CD4-positive, alpha-beta T cell treated with Interleukin-15 for 1 hour (primary cell): ENCODE measurements at places on chromosomes 7 and 10.

DNA sequence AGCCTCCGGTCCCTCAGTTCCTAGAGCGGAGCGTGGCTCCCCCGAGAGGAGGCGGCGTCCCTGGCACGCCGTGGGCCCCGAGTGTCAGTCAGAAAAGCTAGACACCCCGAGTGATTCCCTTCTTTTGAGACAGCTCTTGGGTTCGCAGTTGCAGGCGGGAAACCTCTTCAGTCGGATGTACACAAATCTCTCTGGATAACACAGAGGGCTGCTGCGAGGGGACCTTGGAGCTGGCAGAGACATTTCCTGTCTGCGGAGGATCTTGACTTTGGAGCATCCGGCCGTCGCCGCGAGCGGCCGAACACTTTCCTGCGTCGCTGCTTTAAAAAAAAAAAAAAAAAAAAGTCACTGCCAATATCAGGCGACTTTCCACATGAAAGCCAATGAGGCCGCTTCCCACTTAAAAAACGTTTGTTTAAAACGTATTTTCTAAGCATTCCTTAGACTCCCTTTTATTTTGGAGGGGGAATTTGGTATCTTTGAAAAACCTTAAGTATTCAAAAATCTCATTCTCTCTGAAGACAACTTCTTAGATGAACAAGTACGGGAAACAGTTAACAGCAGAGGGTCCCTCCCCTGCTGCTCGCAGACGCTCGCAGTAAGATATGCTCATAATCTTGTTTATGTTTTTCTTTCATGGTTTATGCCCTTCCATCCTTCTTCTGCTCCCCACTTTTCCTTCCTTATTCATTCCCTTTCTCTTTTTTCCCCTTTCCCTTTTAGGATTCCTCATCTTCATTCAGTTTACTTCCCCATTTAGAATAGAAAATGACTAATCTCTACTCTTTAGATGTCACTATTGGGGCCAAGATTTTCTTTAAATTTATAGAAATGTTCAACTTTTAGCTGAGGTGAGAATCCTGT lies 10.0 kb downstream of the HHEX start:
- no peak for DNase-seq

GRCh38 chr7:104352736-104353135 lies 24.3 kb downstream of the LHFPL3 start:
- DNase-seq = no peak

GRCh38 chr10:114027951-114028350 lies 15.7 kb upstream of the ADRB1 start:
- DNase-seq = no peak

DNA sequence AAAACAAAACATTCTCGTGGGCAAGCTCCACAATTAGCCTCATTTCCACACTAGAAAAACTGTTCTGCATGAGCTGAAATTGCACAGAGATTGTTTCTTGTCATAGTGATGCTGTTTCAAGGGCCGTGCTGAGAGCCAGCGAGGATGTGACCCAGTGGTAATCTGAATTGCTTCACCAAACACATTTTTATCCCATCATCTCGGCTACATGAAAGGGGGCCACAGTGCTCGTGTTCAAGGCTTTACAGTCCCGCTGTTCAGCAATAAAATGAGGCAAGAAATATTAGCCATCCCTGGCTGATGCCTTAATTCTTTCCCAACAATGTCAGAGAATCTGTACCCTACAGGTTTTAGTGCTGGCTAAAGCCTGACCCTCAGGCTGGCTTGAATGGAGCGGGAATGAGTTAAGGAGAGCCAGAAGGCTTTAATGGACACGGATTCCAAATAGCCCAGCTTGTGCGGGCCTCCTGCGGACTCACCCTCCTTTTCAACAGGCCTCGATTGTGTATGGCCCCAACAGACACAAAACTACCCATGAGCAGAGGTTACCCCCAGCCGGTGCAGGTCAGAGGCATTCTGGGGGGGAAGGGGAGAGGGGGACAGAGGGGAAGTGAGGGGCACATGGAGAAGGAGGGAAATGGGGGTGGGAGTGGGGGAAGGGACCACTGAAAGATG lies 2.0 kb upstream of the GDF10 start:
- DNase-seq = no peak

GRCh38 chr10:76961841-76962240 lies 675.8 kb downstream of the KCNMA1 start:
- no peak for DNase-seq

DNA sequence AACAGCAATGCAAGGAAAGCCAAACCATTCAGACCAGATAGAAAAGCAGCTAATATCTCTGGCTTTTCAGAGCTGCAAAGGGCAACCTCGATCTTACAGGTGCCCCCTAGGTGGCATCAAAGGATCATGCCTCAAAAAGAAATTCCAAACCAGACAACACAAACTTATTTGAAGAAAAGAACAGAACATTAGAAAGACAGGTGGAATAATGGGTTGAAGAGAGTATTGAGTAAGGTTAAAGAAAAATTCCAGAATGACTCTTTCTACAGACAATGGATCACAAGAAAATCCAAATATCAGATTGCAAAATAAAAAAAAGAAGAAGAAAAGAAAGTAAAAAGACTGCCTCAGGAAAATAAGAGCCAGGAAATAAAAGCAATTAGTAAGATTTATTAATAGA lies 213.7 kb downstream of the ELMO1 start:
- no peak for DNase-seq

DNA sequence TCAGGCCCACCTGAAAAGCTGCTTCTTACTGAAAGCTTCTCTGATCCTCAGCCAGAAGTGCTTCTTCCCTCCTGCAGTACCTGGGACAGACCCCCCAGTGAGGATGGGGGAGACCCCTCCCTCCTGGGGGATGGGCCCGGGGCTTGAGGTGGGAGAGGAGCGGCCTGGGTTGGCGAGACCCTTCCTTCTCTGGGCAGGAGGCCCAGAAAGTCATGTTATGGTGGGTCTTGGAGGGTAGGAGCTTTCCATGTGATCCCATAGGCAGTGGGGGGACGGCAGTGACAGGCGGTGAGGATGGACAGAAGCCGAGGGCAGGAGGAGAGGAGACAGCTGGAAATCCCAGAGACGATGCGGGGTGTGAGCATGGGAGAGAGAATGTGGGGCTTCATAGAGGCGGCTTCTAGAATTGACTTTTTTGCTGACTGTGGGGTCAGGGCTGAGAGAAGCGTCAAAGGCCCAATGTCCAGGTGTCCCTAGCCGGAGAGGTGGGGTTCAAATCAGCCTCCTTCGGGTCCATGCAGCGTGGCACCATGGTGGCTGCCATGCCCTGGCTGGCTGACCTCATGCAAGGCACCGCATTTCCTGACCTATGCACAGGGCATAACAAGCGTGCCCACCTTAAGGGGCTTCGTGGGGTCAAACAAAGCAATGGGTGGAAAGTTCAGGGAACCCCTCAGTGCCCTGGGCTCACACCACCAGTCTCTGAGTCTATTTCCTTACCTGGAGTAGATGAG lies 154.0 kb downstream of the UBE2H start:
- DNase-seq = no peak

DNA sequence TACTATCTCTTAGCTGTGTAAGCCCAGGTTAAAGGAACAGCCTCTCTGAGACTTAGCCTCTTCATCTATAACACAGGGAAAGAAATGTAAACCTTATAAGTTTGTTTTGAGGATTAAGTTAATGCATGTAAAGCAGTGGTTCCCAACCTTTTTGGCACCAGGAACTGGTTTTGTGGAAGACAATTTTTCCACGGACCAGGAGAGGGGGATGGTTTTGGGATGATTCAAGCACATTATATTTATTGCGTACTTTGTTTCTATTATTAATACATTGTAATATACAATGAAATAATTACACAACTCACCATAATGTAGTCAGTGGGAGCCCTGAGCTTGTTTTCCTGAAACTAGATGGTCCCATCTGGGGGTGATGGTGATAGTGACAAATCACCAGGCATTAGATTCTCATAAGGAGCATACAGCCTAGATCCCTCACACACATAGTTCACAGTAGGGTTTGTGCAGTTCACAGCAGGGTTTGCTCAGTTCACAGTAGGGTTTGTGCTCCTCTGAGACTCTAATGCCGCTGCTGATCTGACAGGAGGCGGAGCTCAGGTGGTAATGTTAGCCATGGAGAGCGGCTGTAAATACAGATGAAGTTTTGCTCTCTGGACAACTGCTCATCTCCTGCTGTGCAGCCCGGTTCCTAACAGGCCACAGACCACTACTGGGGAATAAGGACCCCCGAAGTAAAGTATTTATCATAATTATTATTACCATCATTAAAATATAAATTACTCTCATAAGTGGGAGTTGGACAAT lies 41.3 kb upstream of the ANK3 start:
- no peak for DNase-seq

DNA sequence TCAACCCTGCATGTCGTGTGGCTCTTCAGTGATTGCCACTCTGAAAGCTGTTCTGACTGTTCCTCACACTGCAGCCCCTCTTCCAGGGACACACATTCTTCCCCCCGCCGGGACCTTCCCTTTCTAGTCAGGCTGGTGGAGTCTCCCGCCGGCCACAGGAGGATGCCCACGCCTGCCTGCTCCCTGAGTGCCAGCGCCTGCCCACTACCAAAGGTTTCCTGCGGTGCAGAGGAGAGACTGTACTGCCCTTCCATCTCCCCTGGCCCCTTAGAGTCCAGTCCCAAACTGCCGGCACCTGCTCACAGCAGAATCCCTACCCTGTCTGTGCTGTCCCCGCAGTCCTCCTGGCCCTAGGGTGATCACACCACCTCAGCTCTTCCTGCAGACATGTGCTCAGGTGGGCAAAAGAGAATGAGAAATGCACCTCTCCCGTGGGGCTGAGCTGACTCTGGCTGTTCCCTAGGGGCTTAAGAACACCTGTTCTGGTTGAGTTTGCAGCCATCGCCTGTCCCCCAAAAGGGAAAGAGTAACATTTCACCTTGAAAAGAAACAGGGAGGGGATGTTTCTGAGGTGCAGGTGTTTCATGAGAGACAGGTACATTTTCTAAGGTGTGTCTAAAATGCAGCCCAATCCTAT lies 1.4 kb downstream of the PODXL start:
- DNase-seq = no peak

- no peak for DNase-seq
These were observed 48.2 kb upstream of the VIPR2 start for GRCh38 chr7:159192725-159193453.

GRCh38 chr10:71382757-71383156 lies 14.0 kb upstream of the CDH23 start:
- DNase-seq = no peak

DNA sequence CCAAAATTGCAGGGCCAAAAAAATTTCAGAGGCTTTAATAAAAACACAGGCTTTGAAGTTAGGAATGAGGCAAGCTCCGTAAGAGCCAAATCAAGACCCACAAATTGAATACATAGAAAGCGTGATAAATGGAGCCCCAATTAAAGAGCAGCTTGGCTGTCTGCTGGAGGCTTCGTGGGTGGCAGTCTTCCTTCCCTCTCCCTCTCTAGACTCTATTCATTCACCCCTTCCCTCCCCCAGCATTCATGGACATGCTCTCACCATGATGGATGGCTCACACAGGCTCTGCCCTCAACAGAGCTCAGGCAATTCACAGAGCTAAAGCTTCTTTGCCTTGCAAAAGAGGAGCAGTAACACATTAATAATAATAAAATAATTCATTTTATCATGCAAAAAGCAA lies 214.1 kb downstream of the HERPUD2 start:
- DNase-seq = no peak

DNA sequence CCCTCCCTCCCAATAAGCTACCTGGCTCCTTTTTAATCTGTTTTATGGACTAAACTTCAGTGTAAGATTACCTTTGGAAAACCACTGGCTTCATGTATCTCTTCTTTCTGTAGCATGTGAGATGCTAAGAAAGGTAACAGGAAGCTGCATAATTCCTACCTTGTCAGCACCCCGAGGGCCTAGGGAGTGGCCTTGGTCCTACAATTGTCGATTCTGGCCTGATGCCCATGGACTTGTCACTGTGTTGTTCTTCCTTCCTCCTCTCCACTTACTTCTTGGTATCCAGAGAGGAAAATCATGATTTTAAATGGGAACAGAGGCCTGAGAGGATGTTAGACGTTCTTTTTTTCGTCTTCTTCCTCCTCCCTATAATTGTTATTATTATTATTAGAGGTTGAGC lies 42.9 kb upstream of the PDZD8 start:
- DNase-seq = no peak
